ENCODE measurements at places on chromosomes 6 and 20.

GRCh38 chr6:122372647-122373046 lies 26.8 kb upstream of the HSF2 start:
- no peak for DNase-seq

GRCh38 chr6:15798533-15799255 lies 135.9 kb upstream of the DTNBP1 start:
- no peak for DNase-seq

DNA sequence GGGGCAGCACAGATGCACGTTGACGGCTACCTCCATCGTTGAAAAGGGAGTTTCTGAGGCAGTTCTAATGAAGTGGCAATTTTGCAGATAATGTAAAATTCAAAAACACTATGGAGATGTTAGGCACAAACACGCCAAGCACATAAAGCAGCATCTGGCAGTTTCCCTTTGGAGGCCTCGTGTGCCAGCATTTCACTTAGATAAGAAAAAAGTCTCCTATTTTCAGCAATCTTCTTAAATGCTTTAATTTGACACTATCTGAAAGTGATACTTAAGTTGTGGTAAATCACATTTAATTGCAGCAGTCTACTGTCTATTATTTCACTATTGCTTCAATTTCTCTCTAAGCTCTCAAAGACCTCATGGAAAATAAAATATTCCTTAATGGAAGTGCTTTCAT lies 125.3 kb upstream of the PROKR2 start:
- no peak for DNase-seq

- no peak for DNase-seq
Observed at GRCh38 chr6:122472022-122472340, 374 bp upstream of the SERINC1 start.

DNA sequence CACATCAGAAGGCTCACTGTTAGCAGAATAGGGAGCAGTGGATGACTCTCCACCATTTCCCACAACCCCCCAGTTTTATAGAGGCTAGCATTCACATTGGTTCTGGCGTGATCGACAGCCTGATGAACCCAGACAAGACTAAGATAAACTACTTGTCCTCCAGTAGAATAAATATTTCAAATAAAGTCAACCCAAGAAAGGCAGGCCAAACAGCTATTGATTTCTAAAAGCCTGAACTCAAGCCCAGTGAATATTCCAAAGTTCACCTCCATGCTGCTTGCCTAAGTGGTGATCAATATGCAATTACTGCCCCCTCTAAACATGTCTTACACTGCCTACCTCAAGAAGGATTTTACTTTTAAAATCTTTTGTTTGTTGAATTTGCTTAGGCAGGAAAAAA lies 104.5 kb downstream of the CTNNBL1 start:
- no peak for DNase-seq

GRCh38 chr6:54993948-54994347 lies 147.4 kb downstream of the FAM83B start:
- DNase-seq: no peak

All from NCI-H2081 treated with DMSO at 0.1 percent for 48 hours (cell line).